Activated B cell treated with CpG ODN at 0.5 μM for 24 hours (primary cell): ENCODE measurements at places on chromosomes 16 and 17. TPM values are rescaled to one million over a fixed set of nuclear protein-coding genes. Genes with fewer than 3 reads are reported as not detected.

- H3K27me3 ChIP-seq, result no peaks in the 10 kb centered on the region
- peaks cover 84% of the 10 kb centered on the region for H3K36me3 ChIP-seq
- peaks cover 71% of the 10 kb centered on the region for H3K4me1 ChIP-seq
- H3K4me3 ChIP-seq, result no peak overlapping the region
- DNase-seq, result no peak
These were observed 13.0 kb upstream of the NFATC3 start for GRCh38 chr16:68072038-68072695.

- DNase-seq, result no peak
- H3K36me3 ChIP-seq, result no peaks in the 10 kb centered on the region
- H3K27me3 ChIP-seq, result no peaks in the 10 kb centered on the region
- H3K27ac ChIP-seq, result no peak overlapping the region
These were observed 51.3 kb upstream of the FBXO47 start for GRCh38 chr17:39018267-39019134.

GRCh38 chr17:19372011-19372370 lies 6.3 kb upstream of the MAPK7 start:
- peaks cover 64% of the 10 kb centered on the region for H3K4me1 ChIP-seq
- peaks cover 3% of the 10 kb centered on the region for H3K36me3 ChIP-seq
- no peak for DNase-seq
- no peak overlapping the region for H3K4me3 ChIP-seq

GRCh38 chr17:81533339-81534141 lies 5.4 kb downstream of the FSCN2 start:
- peaks cover 4% of the 10 kb centered on the region for H3K27me3 ChIP-seq
- H3K4me3 ChIP-seq, result no peak overlapping the region
- H3K4me1 ChIP-seq, result peaks cover 23% of the 10 kb centered on the region
- DNase-seq, result no peak
- H3K36me3 ChIP-seq, result peaks cover 6% of the 10 kb centered on the region

DNA sequence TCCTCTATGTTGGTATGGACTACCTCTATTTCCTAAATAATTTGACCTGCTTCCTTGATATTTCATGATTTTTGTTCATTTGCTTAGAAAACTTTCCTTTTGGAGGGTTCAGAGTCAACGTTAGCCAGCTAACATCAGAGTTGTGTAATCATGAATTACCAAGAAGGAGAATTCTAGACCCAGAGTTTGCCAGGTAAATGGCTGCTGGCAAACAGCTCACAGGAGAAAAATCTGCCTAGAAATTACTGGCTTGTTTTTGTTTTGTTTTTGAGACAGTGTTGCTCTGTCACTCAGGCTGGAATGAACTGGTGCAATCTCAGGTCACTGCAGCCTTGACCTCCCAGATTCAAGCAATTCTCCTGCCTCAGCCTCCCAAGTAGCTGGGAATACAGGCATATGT lies 111.4 kb upstream of the SALL1 start:
- DNase-seq, result no peak
- no peaks in the 10 kb centered on the region for H3K36me3 ChIP-seq
- no peaks in the 10 kb centered on the region for H3K27me3 ChIP-seq
- no peaks in the 10 kb centered on the region for H3K4me1 ChIP-seq
- H3K4me3 ChIP-seq, result no peak overlapping the region

GRCh38 chr17:50266384-50267073 lies 7.7 kb upstream of the TMEM92 start:
- no peaks in the 10 kb centered on the region for H3K36me3 ChIP-seq
- no peaks in the 10 kb centered on the region for H3K4me1 ChIP-seq
- peak; percentile 7 for DNase-seq

DNA sequence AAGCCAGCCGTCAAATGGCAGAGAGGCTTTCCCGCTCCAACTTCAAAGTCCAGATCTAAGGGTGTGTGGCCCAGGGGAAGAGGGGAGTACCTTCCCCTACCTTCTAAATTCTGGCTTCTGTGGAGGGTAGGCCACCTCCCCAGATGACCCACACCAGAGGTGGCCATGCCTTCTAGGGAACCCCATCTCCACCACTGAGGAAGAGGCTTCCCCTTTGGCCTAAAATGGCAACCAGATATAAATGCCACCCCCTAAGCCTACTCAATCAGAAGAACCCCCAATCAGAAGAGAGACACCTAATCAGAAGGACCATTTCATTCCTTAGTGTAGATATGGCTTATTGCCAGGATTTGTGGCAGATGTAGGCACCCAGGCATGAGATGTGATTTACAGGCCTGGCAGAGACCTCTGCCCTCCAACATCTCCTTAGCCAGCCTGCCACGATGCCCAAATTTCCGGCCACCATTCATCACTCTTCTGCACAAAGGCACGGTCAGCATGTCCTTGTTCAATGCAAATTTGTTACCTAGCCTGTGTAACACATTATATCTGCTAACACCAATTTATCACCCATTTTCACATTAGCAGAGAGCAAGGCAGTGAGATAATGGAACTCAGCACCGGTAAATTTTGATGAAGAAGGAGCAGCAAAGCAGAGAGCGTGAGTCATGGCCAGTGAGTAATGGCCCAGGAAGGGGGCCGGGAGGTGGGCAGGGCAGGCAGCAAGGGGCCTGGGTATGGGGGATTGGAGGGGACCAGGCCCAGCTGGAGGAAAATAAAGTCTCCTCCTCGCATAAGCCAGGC lies 1.2 kb upstream of the MGAT5B start:
- no peaks in the 10 kb centered on the region for H3K36me3 ChIP-seq
- no peak overlapping the region for H3K27ac ChIP-seq
- H3K4me3 ChIP-seq, result peak overlapping the region; percentile 4
- H3K4me1 ChIP-seq, result peaks cover 8% of the 10 kb centered on the region
- DNase-seq, result no peak

GRCh38 chr17:74217037-74217730 lies 3.8 kb downstream of the TTYH2 start:
- H3K4me3 ChIP-seq, result no peak overlapping the region
- no peak for DNase-seq
- H3K27me3 ChIP-seq, result no peaks in the 10 kb centered on the region
- no peaks in the 10 kb centered on the region for H3K36me3 ChIP-seq
- no peak overlapping the region for H3K27ac ChIP-seq
- peaks cover 33% of the 10 kb centered on the region for H3K4me1 ChIP-seq

DNA sequence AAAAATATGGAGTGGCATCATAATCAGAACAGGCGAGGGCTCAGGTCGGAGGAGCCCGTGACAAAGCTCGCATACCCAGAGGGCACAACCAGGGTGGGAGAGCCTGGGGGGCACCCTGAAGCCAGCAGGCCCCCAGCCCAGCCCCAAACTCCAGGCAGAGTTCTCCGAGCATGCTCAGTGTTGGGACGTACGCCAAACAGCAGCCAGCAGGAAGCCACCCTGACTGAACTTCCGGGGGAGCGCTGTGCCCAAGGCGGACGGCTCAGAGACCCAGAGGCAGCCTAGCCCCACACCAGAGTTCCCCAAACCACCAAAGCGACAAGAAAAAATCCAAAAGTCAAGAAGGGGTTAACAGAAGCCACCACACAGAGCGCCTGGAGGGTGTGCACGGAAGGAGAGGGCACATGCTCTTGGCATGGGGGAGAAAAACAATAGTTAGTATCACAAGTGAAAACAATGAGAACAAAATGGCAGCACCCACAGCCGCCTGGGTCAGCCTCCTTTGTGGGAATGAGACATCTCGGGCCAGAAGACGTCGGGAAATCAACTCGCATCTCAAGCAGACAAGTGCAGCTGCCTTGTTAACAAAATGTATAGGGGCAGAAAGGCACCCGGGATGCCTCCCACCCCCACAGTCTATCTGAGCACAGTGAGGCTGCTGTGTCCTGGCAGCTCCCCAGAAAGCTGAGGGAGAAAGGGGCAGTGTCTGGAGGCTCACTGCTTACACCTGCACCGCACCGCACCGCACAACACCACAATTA lies 11.9 kb downstream of the EXOC7 start:
- DNase-seq, result no peak
- H3K27me3 ChIP-seq, result no peaks in the 10 kb centered on the region
- no peak overlapping the region for H3K4me3 ChIP-seq
- H3K36me3 ChIP-seq, result peaks cover 80% of the 10 kb centered on the region

- peak overlapping the region; percentile 60 for H3K4me3 ChIP-seq
- H3K4me1 ChIP-seq, result peaks cover 18% of the 10 kb centered on the region
- H3K27me3 ChIP-seq, result no peaks in the 10 kb centered on the region
- DNase-seq, result no peak
- no peaks in the 10 kb centered on the region for H3K36me3 ChIP-seq
These were observed 54.4 kb upstream of the YPEL2 start for GRCh38 chr17:59277031-59277430.

- H3K36me3 ChIP-seq, result no peaks in the 10 kb centered on the region
- H3K4me1 ChIP-seq, result no peaks in the 10 kb centered on the region
- H3K27ac ChIP-seq, result no peak overlapping the region
- peaks cover 29% of the 10 kb centered on the region for H3K27me3 ChIP-seq
- no peak overlapping the region for H3K4me3 ChIP-seq
- no peak for DNase-seq
These were observed 268.6 kb upstream of the FOXF1 start for GRCh38 chr16:86241681-86242080.

DNA sequence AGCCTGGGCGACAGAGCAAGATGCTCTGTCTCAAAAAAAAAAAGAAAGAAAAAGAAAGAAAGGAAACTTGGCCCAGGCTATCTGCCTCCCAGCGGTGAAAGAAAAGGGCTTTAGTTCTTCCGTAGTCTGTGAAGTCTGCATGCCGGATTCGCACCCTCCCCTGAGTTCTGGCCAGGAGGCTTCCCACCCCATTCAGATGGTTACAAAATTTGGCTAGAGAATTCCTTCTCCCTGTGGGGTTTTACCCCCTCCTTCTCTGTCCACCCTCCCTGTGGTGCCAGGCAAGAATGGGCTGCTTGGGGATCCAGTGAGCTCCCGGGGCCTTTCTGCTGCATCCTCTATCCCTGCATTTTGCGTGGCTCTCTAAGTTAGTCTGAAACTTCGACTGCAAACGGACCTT lies 37.8 kb downstream of the PAFAH1B1 start:
- peaks cover 88% of the 10 kb centered on the region for H3K4me1 ChIP-seq
- peaks cover 46% of the 10 kb centered on the region for H3K36me3 ChIP-seq
- H3K4me3 ChIP-seq, result no peak overlapping the region
- peak overlapping the region; percentile 46 for H3K27ac ChIP-seq

DNA sequence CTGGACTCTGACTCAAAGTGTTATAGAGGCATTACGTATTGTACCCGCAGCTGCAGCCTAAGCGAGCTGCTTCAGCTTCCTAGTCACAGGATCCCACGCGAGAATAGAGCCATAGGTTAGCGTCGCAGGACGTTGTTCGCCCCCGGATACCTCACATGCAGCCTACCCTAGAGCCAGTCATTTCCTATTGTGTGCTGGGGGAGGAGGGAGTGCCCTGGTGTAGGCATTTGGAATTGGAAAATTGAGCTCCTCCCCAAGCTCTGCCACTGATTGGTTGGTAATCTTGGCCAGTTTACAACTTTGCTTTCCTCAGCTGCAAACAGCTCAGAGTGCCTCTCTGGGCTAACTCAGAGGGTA lies 530 bp downstream of the NAA60 start:
- H3K4me3 ChIP-seq, result peak overlapping the region; percentile 98
- DNase-seq, result no peak
- H3K27me3 ChIP-seq, result peaks cover 2% of the 10 kb centered on the region
- peaks cover 31% of the 10 kb centered on the region for H3K36me3 ChIP-seq
- H3K4me1 ChIP-seq, result peaks cover 20% of the 10 kb centered on the region

GRCh38 chr16:85785927-85786326 lies 13.4 kb downstream of the EMC8 start:
- no peak overlapping the region for H3K27ac ChIP-seq
- no peak for DNase-seq
- H3K4me1 ChIP-seq, result peaks cover 16% of the 10 kb centered on the region
- no peaks in the 10 kb centered on the region for H3K27me3 ChIP-seq
- H3K4me3 ChIP-seq, result no peak overlapping the region
- peaks cover 66% of the 10 kb centered on the region for H3K36me3 ChIP-seq

DNA sequence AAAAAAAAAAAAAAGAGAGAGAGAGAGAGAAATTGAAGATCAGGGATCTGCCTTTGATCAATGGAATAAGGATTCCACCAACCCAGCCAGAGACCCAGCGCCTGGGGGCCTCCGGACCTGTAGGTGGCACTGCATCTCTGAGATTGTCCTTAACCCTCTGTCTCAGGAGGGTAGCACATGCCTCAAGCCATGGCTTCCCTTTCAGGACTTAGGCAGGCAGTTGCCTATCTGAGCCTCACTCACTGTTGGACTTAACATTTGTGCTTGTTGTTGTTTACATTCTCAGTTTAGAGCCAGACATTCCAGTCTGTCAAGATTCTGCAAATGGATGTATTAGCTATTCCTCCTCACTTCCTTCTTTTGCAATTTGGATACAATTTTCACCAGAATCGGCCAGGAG lies 5.1 kb upstream of the SCNN1B start:
- peaks cover 3% of the 10 kb centered on the region for H3K4me1 ChIP-seq
- H3K27me3 ChIP-seq, result peaks cover 38% of the 10 kb centered on the region
- no peak overlapping the region for H3K27ac ChIP-seq
- DNase-seq, result no peak

DNA sequence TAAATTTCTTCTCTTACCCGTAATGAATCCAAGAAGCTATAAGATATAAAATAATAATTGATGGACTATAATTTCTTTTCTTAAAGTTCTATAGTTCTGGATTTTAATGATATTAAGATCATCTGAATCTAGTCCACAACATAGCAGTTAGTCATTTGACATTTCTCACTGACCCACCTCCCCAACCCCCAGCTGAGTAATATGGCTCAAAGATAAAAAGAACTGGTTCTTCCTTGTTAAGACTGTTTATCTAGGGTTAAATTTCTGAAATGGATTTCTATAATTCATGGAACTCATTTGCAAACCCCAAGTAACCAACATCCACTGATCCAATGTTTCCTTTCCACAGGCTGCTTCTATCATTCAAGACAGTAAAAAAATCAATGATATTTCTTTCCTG lies 133.9 kb upstream of the SOX9 start:
- no peaks in the 10 kb centered on the region for H3K27me3 ChIP-seq
- no peak overlapping the region for H3K27ac ChIP-seq
- H3K4me3 ChIP-seq, result no peak overlapping the region
- no peaks in the 10 kb centered on the region for H3K4me1 ChIP-seq
- DNase-seq, result no peak

DNA sequence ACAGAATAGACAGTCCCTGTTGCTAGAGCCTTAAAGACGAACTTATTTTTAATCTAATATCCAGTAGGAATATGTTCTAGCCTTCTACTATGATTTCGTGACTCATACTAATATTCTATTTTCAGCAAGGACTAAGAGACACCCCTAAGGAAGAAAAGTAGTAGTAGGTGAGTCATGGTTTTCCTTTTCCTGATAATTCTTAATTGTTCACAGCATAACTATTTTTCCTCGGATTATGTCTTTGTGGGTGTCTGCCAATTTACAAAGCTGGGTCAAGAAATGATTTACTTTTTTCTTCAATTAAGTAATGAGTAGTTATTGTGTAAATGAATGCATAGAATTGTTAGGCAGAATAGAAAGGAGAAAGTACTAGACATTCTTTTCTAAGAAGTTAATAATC lies 292.2 kb downstream of the TOX3 start:
- no peak for DNase-seq
- no peaks in the 10 kb centered on the region for H3K4me1 ChIP-seq
- H3K27me3 ChIP-seq, result no peaks in the 10 kb centered on the region
- no peak overlapping the region for H3K4me3 ChIP-seq
- no peaks in the 10 kb centered on the region for H3K36me3 ChIP-seq

P2RX5 gene
- 295 and 349 TPM in 2 replicates for total RNA-seq

VEZF1 gene
- total RNA-seq, result 40.5 and 45.1 TPM in 2 replicates

NKD1 gene
- total RNA-seq, result 0.49 and 1.5 TPM in 2 replicates

BCL6B gene
- 0.31 and 0.88 TPM in 2 replicates for total RNA-seq

NPIPB9 gene
- total RNA-seq, result 4.6 and 5.7 TPM in 2 replicates

ABCA6 gene
- total RNA-seq, result 3.3 and 4.4 TPM in 2 replicates

ASB16 gene
- total RNA-seq, result not detected in 2 replicates

PLCD3 gene
- total RNA-seq, result 0.61 and 1.4 TPM in 2 replicates

SCIMP gene
- total RNA-seq, result 23.4 and 24.5 TPM in 2 replicates

GRAPL gene
- total RNA-seq, result 54.5 and 59.0 TPM in 2 replicates

NPIPB6 gene
- 2.1 and 6.8 TPM in 2 replicates for total RNA-seq

TMEM98 gene
- total RNA-seq, result not detected in 2 replicates

TLCD2 gene
- 0.02 and 0.04 TPM in 2 replicates for total RNA-seq

IL21R gene
- total RNA-seq, result 144 and 167 TPM in 2 replicates
